ENCODE measurements at places on chromosomes 7 and 10.

DNA sequence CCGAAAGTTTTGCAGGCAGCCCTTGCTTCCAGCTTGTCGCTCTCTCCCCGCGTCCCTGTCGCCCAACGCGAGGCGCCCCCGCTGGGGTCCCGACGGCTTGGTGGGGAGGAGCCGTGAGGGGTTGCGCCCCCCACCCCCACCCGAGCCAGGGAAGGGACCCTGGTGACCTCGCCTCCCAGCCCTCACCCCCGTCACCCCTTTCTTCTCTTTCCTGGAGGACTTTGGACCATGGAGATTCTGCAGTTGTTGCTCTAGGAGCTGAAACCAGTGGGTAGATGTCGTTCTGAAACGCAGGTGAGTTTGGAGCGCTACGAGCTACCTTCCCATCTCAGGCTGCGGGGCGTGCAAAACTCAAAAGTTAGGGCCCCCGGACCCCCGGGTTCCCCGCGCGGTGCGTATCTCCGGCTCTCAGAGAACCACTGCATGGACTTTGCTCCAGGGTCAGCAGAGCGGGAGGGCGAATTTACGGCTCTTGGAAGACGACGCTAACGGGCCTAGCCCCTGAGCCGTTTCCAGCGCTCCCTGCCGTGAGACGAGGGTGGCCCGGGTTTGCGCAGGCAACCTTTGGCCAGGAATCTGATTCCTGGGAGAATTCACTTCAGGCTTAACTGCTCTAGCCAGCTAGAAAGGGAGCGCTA is 684 bp upstream of the ATXN7L1 start:
- DNase-seq, result no peak

GRCh38 chr10:38070501-38070900 is 23.6 kb upstream of the ZNF37A start:
- DNase-seq, result no peak

DNA sequence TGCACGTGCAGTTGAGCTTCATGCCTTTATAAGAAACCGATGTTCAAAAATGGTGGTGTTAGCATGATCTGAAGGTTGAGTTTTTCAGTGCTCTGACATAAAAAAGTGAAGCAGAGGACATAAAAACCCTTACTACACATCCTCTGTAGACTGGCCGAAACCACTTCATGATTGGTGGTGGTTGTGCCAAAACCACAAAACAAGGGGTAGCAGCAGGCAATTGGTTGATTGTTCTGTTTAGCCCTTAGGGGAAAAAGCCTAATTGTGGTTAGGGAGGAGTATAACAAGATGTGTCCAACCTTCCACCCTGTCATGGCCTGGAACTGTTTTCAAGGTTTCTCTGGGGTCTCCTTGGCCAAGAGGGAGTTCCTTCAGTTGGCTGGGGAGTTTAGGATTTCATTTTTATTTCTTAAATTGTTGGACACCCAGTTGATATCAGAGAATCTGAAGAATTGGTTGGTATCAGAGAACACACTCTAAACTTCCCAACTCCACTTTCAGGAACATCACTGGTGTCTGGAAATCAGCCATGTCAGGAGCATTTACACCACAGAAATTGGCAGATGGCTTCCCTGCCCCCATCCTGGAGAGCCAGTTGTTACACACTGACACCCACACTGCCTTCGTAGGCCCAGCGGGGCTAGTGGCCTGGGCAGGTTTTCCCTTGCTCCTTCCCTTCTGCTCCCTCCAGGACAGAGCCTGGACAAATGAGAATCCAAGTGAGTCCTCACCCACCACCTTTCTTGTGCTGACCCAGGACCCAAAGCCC is 18.8 kb downstream of the MRPS24 start:
- no peak for DNase-seq

DNA sequence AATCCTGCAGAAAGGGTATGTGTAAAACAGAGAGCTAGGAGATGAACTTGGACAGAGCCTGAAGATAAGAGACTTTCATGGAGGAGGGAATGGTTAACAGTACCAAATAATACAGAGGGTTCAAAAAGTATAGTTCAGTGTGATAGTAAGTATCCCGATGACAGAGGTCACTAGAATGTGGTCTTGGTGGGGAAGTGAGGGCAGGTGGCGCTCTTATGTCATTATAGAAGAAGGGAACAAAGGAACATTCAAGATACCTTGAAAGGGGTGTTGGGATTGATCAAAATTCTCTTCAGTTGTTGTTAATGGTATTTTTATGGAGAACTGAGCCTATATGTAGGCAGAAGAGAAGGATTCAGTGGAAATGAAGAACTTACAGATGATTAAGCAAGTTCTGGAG is 312.5 kb downstream of the SUGCT start:
- no peak for DNase-seq

GRCh38 chr7:71485586-71485985 is 353.6 kb downstream of the GALNT17 start:
- no peak for DNase-seq

- DNase-seq, result no peak
Measured at GRCh38 chr10:37707829-37708578, 149.4 kb downstream of the ZNF248 start.

DNA sequence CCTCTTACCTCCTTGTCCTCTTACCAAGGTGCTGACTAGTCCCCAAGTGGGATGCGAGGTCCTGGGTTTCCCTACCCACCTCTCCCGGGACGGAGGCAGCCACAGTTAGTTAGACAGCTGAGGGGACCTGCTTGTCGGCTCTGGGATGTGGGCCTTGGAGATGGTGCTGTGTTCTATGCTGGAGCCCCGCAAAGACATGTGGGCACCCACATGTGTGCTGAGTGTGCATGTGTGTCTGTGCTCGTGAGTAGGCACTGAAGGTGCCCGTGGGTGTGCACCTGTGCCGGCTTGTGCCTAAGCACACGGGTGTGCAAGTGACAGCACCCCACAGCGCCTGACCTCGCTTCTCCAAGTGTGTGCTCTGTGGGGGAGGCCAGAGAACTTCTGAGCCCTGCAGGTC is 62.2 kb downstream of the NEURL1 start:
- DNase-seq, result no peak

DNA sequence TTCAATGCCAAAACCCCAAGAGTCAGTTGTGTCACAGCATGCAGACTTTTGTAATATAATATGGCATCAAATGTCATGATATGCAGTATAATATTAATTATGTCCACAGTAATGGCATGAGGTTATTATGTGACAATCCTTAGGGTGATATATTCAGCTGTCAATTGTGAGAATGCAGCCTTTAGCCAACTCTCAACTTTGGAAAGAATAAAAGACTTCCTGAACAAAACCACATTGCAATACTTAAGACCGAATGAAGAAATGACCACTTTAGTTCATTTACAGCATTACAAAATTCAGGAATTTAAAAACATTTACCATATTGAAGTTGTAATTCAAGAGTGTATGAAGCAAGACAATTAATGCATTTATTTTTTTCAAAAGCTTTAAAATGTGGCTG is 45.4 kb downstream of the CPVL start:
- DNase-seq, result no peak

- no peak for DNase-seq
Measured at GRCh38 chr10:78942091-78942501, 126.7 kb upstream of the ZMIZ1 start.

DNA sequence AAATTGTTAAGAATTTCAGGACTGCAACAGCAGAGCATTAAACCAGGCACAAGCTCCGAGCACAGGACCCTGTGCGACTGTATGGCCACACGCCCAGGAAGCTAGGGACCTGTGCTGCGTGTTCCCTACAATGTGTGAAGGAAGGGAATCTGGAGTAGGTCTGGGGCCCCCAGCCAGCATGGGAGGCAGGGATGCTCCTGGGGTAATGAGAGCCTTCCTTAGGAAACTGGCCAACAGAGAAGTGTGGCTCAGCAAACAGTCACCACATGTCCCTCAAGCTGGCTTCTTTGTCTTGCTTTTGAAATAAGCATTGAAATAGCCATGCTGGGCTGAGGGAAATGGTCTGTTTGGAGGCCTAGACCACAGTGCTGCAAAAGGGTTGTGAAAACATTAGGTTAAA is 8.2 kb downstream of the BLNK start:
- no peak for DNase-seq

DNA sequence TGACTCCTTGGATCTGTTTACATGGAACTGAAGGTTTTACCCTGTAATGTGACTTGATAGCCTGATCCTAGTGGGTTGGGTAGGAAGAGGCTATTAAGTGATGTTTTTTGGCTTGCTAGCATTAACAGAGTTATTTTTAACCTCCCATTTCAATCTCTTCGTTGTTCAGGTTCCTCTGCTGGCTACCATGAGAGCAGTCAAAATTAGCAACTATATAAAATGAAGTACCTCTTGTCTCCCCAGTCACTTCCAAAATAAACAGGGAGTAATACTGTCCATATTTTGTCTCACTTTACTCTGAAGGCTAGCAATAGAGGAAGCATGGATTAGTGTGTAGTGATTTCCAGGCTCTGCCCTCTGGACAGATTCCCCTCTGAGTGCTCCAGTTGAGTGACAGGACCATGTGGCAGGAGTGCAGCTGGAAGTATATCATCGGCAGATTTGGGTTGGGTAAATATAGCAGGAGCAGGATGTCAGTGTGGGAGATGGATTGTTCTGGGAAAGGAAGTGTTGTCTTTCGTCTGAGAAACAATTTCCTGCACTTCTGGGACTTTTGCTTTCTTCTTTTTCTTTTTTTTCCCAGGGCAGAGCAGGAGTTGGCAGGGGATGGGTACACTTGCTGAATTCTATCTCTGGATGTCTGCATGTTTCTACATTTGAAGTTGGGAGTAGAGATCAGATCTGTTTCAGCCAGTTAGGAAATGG is 35.2 kb downstream of the GBF1 start:
- DNase-seq, result no peak

DNA sequence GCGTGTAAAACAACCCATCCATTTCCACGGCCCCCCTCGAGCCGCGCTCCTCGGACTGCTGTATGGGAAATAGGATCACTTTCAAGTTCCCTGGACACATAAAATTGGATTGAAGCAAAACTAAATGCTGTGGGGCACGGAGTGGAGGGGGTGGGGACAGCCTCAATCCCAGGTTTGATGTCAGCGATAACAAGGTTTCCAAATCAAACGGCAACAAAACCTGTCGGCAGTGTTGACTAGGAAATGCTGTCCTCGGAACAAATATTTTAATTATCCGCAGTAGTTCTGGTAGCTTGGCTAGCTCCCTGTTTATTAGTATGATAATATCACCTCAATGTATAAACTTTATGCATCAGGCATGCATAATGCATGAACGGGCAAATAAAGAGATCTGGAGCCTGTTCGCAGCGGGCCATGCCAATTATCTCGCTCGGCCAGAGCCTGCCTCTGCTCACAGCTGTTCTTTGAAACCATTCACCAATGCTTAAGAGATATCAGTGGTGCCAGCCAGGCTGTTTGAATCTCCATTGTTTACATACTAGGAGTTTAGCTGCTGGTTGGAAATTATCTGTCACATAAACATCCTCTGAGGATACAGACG is 161.1 kb downstream of the PAXIP1 start:
- no peak for DNase-seq

DNA sequence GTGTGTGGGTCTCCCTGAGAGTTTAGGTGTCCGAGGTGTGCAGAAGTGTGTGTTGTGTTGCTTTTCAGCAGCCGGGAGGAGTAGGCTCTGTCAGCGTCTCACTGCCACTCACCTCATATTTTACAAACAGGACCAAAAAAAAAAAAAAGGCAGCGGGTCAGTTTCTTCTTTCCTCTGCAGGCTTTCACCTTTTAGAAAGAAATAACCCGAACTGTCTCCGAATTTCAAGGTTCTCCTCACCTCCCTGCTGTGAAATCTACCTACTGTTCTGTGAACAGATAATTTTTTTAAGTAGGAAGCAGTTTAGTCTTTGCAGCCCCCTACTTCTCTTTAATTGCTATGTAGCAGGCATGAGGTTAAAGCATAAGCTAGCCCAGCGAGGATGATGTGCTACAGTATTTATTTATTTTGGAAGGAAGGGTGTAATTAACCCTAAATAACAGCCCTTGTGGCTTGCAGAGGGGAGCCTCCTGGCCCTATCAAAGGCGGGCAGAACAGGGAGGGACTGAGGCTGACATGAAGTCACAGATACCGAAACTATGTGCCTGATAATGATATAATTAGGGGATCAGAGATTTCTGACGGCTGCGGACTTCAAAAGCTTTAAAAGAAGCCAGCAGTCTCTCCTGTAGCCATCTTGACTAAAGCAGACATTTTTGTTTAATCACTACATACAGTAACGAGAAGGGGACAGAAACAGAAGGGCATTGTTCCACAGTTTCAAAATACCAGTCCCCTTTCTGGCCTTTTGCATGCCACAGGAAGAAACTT is 1.6 kb downstream of the BAMBI start:
- no peak for DNase-seq

DNA sequence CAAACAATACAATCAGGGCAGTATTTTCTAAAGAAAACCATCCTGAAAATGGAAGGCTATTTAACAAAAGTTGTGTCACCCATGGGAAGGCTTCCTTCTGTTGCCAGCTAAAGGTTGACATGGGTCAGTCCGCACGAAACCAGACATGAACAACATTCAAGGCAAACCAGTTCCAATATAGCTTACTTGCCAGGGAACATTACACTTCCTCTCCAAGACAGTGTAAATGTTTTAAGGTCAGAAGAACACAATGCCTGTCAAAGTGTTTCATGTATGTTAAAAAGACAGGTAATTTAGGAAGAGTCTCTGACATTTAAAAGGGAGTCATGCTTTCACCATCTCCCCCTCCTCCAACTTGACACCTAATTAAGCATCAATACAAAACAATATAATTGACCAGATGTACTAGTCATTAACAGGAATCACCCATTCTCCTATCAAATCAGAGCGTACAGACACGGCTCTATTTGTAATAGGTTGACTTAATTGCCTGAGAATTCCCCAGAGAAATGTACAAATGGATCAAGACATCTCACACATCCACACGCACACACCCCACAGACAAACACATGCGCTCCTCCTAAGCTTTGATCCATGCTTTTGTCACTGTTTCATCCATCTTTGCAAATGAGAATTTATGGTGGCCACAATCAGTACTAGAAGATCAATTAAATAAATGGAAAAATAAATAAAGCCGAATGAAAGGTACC is 69.5 kb downstream of the CACNA2D1 start:
- no peak for DNase-seq

- no peak for DNase-seq
Measured at GRCh38 chr10:58734116-58734515, 221.4 kb downstream of the BICC1 start.

GRCh38 chr7:131629217-131629882 is 72.9 kb upstream of the PODXL start:
- DNase-seq, result no peak

Measured in stimulated activated CD8-positive, alpha-beta memory T cell treated with anti-CD3 and anti-CD28 coated beads, Interleukin-4, amount 100 ng/mL, for 4 hours (primary cell).